Chondrocyte (in vitro differentiated cells): ENCODE measurements at places on chromosomes 12 and 14.

DNA sequence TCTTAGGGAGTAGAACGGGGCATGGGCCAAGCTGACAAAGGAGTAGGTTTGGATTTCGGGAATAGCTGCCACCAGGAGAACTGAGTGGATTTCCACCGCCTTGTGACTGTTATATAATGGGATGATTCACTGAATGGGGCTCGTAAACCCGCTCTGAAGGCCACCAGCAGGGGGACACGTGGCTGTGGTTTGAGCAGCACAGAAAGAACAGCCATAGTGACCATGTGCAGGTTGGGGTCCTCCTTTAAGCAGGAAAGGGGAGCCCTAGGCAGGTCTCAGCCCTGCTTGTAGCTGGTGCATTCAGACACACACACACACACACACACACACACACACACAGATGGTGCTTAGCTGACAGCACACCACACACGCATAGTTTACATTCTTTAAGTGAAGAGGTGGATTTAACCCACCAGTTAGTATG lies 8.6 kb upstream of the ASB2 start:
- DNase-seq = peak; percentile 18
- no peak overlapping the region for H3K4me3 ChIP-seq
- H3K27me3 ChIP-seq = peaks cover 8% of the 10 kb centered on the region
- H3K27ac ChIP-seq = peak overlapping the region; percentile 41

DNA sequence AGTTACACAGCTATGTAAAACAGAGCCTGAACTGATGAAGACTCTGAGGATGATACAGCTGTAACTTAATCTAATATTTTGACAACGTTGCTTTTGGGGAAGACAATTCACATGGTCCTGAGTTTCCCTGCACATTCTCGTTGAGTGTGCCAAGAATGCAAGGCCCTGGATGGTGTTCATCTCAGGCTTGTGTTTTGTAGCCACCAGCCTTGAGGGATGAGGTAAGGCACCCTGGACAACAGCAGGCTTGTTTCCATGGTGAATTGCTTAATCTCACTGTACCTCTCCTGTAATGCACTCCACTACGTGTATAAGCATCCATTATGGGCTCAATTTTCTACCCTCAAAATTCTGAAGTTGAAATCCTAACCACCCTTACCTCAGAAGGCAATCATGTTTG lies 2.1 kb downstream of the CATSPERB start:
- no peak overlapping the region for H3K27ac ChIP-seq
- no peaks in the 10 kb centered on the region for H3K36me3 ChIP-seq
- H3K4me3 ChIP-seq = no peak overlapping the region
- H3K27me3 ChIP-seq = peaks cover 19% of the 10 kb centered on the region
- DNase-seq = no peak
- peaks cover 3% of the 10 kb centered on the region for H3K4me1 ChIP-seq

GRCh38 chr12:94312378-94312777 lies 147.3 kb downstream of the CEP83 start:
- DNase-seq = no peak
- H3K27me3 ChIP-seq = no peaks in the 10 kb centered on the region
- no peak overlapping the region for H3K4me3 ChIP-seq
- no peak overlapping the region for H3K27ac ChIP-seq

DNA sequence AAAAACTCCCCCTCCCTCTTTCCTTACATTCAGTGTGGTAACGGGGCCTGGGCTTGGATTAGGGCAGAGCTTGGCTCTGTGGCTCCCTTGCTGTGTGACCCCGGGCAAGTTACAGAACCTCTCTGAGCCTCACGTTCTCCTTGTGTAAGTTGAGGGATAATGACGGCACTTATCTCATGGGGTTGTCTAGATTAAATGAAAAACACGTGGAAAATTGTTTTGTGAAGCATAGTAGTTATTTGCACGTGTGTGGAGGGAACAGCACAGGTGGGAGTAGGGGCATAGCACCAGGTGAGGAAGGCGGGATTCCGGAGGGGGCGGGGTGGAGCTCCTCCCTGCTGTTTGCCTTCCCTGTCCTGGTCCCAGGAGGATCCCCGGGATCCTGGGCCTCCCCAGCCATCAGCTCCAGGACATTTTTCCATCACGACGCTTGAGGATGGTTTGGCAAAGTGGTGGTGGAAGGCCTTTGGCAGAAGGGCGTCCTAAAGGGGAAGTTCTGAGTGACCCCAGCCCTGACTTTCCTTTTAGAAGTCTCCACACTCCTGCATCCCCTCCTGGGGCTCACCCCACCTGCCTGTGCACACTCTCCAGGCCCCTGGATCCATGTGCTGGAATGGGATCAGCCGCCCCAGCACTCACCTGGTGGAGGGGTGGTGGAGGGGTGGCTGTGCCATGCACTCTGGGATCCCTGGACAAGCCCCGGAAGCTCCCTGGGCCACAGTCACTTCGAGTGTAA lies 22.7 kb downstream of the LRTM2 start:
- H3K36me3 ChIP-seq = no peaks in the 10 kb centered on the region
- H3K4me1 ChIP-seq = peaks cover 21% of the 10 kb centered on the region
- H3K27me3 ChIP-seq = peaks cover 8% of the 10 kb centered on the region
- H3K27ac ChIP-seq = no peak overlapping the region
- H3K4me3 ChIP-seq = no peak overlapping the region

GRCh38 chr14:41608681-41609390 lies 2.2 kb downstream of the LRFN5 start:
- peaks cover 76% of the 10 kb centered on the region for H3K27me3 ChIP-seq
- peaks cover 39% of the 10 kb centered on the region for H3K4me1 ChIP-seq
- no peak overlapping the region for H3K4me3 ChIP-seq
- no peaks in the 10 kb centered on the region for H3K36me3 ChIP-seq

DNA sequence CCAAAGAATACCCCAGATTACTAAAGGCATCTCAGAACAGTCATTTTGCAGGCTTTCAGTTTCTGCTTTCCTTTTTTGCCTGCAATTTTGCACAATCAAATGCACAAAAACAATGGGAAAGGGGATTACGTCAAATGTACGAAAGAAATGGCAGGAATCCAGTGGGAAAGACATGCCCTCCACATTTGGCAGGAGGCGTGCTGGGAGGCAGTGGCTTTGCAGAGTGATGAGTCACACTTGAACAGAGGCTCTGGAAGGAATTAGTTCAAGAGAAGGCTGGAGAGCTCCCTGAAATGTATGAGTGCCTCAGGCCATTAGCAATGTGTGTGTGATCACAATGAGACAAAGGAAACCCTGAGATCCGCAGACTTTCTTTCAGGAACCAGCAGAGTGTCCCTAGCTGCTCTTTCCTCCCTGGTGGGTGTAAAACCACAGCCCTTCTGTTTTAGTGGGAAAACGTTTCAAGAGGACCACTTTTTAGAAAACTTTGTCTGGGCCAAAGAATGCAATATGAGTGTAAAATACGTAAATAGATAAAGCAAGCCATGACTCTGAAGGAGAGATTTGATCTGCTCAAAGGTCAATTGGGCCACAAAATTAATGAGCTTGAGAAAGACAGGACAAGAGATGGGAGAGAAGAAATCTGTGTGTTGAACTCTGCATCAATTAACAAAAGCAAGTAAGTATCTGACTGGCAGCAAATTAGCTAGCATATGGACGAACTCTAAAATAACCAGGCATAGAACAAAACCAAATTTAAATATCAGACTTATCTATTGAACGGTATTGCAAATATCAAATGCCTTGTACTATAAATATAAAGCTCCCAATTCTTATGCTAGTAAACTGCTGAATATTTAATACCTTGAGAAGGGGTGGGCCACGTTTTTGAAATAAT lies 155.4 kb upstream of the PDE3A start:
- peak overlapping the region; percentile 94 for H3K27ac ChIP-seq
- H3K27me3 ChIP-seq = no peaks in the 10 kb centered on the region
- no peaks in the 10 kb centered on the region for H3K36me3 ChIP-seq
- peak overlapping the region; percentile 34 for H3K4me3 ChIP-seq

- no peaks in the 10 kb centered on the region for H3K36me3 ChIP-seq
- no peak overlapping the region for H3K27ac ChIP-seq
- DNase-seq = peak; percentile 74
- H3K27me3 ChIP-seq = peaks cover 40% of the 10 kb centered on the region
- H3K4me3 ChIP-seq = peak overlapping the region; percentile 76
- H3K4me1 ChIP-seq = peaks cover 11% of the 10 kb centered on the region
Measured at GRCh38 chr12:81758421-81759189, 545 bp downstream of the PPFIA2 start.

DNA sequence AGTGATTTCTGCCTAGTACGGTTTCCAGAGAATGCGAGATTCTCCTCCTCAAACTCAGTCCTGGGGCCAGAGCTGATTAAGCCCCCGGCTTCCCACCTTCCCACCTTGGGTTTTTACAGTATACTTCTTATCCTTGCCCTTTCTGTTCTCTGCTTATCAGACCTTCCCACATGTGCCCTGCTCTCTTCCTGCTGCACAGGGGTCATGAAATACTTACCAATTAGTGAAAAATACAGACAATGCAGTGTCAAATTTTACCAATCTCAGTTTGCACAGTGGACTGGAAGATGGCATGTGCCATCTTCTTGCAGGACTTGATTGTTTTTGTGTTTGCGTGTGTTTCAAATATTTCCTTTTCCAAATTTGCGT lies 14.7 kb downstream of the SUSD6 start:
- DNase-seq = no peak
- no peaks in the 10 kb centered on the region for H3K27me3 ChIP-seq
- peak overlapping the region; percentile 10 for H3K27ac ChIP-seq
- peaks cover 48% of the 10 kb centered on the region for H3K4me1 ChIP-seq
- no peak overlapping the region for H3K4me3 ChIP-seq

DNA sequence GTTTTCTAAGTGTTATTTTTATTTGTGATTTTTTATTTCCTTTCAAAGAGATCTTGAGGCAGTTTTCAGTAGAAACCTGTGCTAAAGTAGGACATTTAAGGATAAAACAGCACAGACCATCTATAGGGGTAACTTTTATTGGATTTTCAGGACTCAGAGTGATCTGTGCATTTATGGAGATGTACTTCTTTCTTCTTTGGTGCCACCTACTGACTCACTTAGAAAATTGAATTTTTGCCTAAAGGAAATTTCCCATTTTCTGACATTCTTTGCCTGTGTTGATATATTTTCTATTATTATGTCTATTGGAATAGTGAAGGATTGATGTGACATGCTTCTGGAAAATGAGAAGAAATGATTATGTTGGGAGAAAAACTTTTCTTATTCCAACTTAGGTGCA lies 113.0 kb downstream of the UNC79 start:
- H3K27me3 ChIP-seq = peaks cover 21% of the 10 kb centered on the region
- H3K4me3 ChIP-seq = no peak overlapping the region
- no peaks in the 10 kb centered on the region for H3K4me1 ChIP-seq
- no peaks in the 10 kb centered on the region for H3K36me3 ChIP-seq
- H3K27ac ChIP-seq = no peak overlapping the region

- DNase-seq = no peak
- no peak overlapping the region for H3K4me3 ChIP-seq
- peaks cover 6% of the 10 kb centered on the region for H3K36me3 ChIP-seq
- H3K4me1 ChIP-seq = peaks cover 6% of the 10 kb centered on the region
- H3K27me3 ChIP-seq = no peaks in the 10 kb centered on the region
Measured at GRCh38 chr14:54985156-54985555, 41.7 kb downstream of the WDHD1 start.

DNA sequence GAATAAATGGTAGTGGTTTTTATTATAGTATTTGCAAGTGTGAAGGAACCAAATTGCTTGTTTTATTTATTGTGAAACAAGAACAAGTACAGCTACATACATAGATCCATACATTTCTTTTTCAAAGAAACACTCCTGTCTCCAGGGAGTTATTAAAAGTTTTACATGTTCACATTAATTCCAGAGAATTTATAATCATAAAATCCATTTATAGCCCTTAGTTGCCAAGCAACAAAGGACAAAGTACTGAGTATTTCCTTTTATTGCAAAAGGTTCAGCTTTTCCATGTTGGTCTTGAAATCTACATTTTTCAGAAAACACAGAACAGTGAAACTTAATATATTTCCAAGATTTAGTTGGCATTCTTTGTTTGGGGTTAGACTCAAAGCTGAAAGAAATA lies 9.5 kb downstream of the MYRFL start:
- H3K4me3 ChIP-seq = no peak overlapping the region
- H3K36me3 ChIP-seq = no peaks in the 10 kb centered on the region
- peak overlapping the region; percentile 30 for H3K27ac ChIP-seq
- H3K4me1 ChIP-seq = peaks cover 26% of the 10 kb centered on the region
- no peak for DNase-seq

DNA sequence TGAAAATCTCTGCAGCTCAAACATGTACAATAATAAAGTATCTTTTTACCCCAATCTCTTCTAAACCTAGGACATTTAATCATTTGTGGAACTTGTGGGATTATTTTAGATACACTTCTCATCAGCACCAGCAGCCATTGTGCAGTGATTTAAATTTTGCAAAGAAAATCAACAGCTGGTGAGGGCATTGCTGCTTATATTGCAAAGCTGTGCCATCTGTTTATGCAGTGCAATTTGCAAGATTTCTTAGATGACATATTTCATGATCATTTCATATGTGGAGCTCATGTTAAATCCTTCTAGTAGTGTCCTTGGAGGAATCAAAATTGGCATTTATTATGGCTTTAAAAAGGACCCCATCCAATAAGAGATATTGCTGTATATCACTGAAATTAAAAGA lies 320.7 kb downstream of the BTG1 start:
- H3K4me1 ChIP-seq = no peaks in the 10 kb centered on the region
- no peaks in the 10 kb centered on the region for H3K27me3 ChIP-seq
- H3K36me3 ChIP-seq = no peaks in the 10 kb centered on the region
- H3K4me3 ChIP-seq = no peak overlapping the region
- H3K27ac ChIP-seq = no peak overlapping the region

GRCh38 chr14:102775855-102776760 lies 1.1 kb upstream of the TRAF3 start:
- H3K4me3 ChIP-seq = peak overlapping the region; percentile 73
- peaks cover 38% of the 10 kb centered on the region for H3K4me1 ChIP-seq
- H3K36me3 ChIP-seq = no peaks in the 10 kb centered on the region

DNA sequence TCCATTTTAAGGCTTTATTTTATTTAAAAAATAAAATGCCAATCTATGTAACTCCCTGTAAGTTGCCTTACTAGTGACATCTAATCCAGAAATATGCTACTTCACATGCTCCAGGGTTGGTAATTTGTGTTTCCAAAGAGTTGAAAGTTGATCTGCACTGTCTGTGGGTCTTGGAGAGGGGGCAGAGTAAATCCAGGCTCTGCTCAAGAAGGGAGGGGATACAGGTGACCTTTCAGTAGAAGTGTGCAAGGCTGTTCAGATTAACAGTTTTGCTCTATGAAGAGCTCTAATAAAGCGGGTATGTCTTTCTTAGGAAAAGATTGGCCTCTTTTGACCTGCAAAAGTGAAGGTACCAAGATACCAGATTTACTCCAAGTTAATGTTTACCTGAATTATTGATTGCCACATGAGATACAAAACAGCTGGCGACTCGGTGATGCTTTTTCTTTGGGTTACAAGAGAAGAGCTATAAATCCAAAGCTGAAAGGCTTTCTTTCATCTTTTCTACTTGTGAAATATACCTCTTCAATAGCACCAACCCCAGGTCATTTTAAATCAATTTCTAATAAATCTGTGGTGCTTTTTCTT lies 75.6 kb upstream of the FLRT2 start:
- peaks cover 20% of the 10 kb centered on the region for H3K4me1 ChIP-seq
- H3K27me3 ChIP-seq = no peaks in the 10 kb centered on the region
- H3K4me3 ChIP-seq = no peak overlapping the region
- H3K27ac ChIP-seq = no peak overlapping the region
- no peak for DNase-seq
